Activated B cell treated with CpG ODN at 0.5 μM for 24 hours (primary cell): ENCODE measurements at places on chromosomes 3 and 15.
A peak's percentile ranks its signal among the peaks of the same experiment; 100 is the strongest.

GRCh38 chr3:105140899-105141367 is 225.8 kb upstream of the ALCAM start:
- H3K27ac ChIP-seq: no peak overlapping the region
- no peaks in the 10 kb centered on the region for H3K27me3 ChIP-seq
- no peak overlapping the region for H3K4me3 ChIP-seq
- DNase-seq: no peak

- H3K4me1 ChIP-seq: peaks cover 41% of the 10 kb centered on the region
- peaks cover 3% of the 10 kb centered on the region for H3K36me3 ChIP-seq
- peak overlapping the region; percentile 56 for H3K4me3 ChIP-seq
- no peak for DNase-seq
- no peaks in the 10 kb centered on the region for H3K27me3 ChIP-seq
These were observed 5.2 kb downstream of the LINS1 start for GRCh38 chr15:100596792-100597191.

DNA sequence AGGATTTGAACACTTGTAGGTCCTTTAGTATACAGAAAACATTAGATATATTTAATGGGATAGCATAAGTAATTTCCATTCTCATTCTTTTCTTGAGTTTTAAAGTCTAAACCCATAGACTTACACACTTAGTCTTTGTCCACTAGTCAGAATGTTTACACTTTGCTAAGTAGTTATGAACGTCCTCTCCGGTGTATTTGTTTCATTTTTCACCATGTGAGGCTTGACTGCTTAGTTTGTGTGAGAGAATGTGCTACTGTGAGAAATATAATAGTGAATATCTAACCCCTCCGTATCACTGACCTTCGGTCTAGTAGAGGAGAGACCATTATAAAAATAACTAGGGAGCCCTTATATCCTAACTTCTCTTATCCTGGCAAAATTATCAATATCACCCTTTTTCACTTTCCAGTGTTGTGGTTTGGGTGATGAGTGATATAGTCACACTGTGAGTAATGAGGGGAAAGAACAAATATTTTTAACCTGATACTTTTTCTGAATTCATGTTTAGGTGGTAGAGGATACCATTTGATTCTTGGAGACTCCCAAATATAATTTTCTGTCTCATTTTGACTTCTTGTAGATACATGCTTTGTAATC is 122.4 kb downstream of the UBE2E2 start:
- peaks cover 58% of the 10 kb centered on the region for H3K4me1 ChIP-seq
- no peaks in the 10 kb centered on the region for H3K27me3 ChIP-seq
- no peaks in the 10 kb centered on the region for H3K36me3 ChIP-seq
- H3K27ac ChIP-seq: peak overlapping the region; percentile 47

DNA sequence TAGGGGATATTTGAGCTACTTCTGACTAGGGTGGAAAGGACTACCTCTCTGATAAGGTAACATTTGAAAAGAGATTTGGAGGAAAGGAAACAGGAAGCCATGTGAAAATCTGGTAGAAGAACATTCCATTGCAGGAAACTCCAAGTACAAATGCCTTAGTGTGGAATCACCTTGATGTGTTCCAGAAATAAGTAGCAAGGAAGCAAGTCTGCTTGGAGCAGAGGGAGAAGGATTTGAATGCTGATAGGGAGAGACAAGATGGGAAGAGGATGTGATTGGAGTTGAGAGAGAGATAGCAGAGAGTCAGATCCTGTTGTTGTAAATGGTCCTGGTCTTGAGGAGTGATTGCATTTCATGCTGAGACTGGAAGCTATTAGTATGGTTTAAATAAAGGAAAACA is 335.1 kb upstream of the DCBLD2 start:
- H3K27ac ChIP-seq: no peak overlapping the region
- DNase-seq: no peak

- H3K27ac ChIP-seq: peak overlapping the region; percentile 1
- no peak overlapping the region for H3K4me3 ChIP-seq
- H3K4me1 ChIP-seq: peaks cover 16% of the 10 kb centered on the region
- no peak for DNase-seq
These were observed 18.8 kb upstream of the CFAP161 start for GRCh38 chr15:81115054-81115939.

DNA sequence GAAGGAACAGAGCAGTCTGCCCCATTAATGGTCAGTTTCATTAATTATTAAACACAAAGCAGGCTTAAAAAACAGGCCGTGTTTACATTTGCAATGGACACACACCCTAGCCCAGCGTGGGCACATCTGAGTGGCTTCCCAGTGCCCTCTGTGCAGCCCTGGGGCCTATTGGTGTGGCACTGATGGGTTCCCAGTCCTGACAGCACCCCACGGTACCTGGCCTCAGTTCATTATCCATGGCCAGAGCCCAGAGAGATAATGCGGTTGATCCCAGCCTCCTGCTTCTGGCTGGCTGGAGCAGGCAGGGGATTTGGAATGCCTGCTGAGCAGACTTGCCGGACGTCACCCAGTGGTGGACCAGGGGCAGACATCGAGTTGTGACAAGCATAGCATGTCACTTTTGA is 110.5 kb upstream of the ABHD17C start:
- H3K4me3 ChIP-seq: no peak overlapping the region
- H3K36me3 ChIP-seq: no peaks in the 10 kb centered on the region
- H3K27me3 ChIP-seq: no peaks in the 10 kb centered on the region
- no peak for DNase-seq
- no peak overlapping the region for H3K27ac ChIP-seq

DNA sequence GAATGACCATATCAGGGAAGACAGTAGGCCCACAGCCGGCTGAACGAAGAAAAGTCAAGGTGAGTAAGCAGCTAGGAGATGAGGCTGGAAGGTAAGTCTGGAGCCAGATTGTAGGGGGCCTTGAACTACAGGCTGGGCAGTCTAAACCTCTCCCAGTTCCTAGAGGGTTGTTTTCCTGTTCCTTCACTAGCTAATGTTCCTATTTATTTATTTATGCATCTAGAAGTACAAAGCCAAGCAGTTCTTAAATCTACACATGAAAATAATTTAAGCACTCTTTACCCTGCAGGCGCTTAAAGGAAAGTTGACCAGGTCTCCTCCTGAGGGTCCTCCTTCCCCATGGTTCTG is 3.7 kb downstream of the ACAA1 start:
- H3K27me3 ChIP-seq: no peaks in the 10 kb centered on the region
- H3K27ac ChIP-seq: no peak overlapping the region
- DNase-seq: no peak
- H3K4me3 ChIP-seq: no peak overlapping the region
